ENCODE measurements at places on chromosomes 12 and 14. TPM values are rescaled to one million over a fixed set of nuclear protein-coding genes. Genes with fewer than 3 reads are reported as not detected.

Gene PPM1H
- total RNA-seq = 151 TPM

DNA sequence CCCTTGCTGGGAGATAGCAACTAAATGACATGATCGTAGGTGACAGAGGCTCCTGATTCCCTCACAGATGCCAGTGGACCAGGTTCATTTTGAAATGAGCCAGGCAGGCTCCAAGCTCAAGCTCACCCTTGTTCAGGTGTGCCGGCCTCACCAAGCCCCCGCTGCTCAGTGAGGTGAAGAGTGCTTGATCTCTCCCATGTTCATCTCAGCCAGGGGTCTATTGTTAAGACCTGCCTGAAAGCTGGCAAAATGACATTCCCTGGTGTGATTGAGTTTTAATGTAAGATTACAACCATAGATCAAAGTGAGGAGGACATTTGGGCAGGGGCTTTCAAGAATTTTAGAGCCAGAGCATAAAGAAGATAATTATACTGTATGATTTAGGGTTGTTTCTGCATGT lies 497.9 kb downstream of the EGLN3 start:
- DNase-seq = no peak

GRCh38 chr12:120904197-120904773 lies at the start of gene SPPL3:
TSS of gene SPPL3 (minus strand) at chr12:120904358. CDS start at chr12:120903867, 491 bp downstream.
- DNase-seq = peak; percentile 96

GRCh38 chr12:113955109-113955970 lies 10.8 kb downstream of the RBM19 start:
- DNase-seq = peak; percentile 54

Gene ITPR2
- total RNA-seq = 41.6 TPM

Gene ISCU
- 86.9 TPM for total RNA-seq

DNA sequence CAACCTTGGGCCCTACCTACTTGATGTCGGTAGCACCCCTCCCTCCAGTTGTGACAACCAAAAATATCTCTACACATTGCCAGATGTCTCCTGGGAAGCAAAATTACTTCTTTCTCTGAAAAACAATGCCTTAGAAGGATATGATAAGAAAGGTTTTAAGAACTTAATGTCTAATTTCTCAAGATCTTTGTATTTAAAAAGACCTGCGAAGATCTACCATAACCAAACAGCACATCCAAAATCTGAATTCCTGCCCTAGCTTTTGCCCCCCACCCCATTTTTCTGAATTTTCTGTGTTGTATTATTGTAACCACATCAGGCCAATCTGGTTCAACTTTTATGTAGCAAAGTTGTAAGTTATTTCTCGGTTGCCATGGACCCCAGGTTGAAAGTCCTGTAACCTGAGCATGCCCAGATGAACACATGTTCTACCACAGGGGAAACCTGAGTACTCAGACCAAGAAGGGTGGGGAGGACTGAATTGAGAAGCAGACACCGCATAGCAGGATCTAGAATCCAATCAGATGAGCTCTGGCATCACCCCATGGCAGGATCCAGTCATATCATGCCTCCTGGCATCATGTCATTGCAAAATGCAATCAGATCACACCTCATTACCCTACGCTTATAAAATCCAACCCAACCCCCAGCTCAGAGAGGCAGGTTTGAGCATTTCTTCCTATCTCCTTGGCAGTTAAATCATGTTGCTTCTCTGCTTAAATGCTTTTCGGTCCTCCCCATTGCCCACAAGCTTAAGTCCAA lies 8.7 kb downstream of the TMEM253 start:
- DNase-seq = no peak

DNA sequence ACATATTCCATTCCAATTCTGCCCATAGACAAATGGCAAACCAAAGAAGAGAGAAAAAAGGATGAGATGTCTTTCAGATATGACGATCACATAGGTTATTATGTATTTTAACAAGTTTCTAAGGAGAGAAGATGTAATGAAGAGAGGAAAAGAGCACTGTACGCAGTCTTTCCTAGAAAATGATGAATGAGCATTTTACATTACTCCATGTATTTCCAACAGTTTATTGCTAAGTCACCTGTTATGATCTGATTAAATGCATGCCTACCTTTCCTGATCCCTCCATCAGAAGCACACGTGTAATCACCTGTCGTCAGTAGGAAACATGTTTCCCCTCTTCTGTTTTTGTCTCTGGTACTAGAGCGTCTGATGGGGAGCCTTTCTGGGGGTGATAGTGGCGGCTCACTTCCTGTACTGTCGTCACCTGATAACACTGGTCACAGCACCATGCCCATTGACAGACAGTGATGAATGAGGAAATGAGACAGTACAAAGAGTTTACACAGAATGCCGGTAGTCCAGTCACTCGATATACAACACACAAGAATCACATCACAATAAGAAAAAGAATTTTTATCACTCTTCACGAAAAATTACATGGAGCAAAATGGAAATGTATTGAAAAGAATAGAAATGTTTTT lies 161.6 kb downstream of the KCNC2 start:
- DNase-seq = no peak

Gene TRHDE
- not detected for total RNA-seq

All from Caco-2 (cell line).